ENCODE measurements at places on chromosomes 16 and 17.
A peak's percentile ranks its signal among the peaks of the same experiment; 100 is the strongest.

- no peak for DNase-seq
Measured at GRCh38 chr16:70753694-70754325, 47.1 kb downstream of the VAC14 start.

DNA sequence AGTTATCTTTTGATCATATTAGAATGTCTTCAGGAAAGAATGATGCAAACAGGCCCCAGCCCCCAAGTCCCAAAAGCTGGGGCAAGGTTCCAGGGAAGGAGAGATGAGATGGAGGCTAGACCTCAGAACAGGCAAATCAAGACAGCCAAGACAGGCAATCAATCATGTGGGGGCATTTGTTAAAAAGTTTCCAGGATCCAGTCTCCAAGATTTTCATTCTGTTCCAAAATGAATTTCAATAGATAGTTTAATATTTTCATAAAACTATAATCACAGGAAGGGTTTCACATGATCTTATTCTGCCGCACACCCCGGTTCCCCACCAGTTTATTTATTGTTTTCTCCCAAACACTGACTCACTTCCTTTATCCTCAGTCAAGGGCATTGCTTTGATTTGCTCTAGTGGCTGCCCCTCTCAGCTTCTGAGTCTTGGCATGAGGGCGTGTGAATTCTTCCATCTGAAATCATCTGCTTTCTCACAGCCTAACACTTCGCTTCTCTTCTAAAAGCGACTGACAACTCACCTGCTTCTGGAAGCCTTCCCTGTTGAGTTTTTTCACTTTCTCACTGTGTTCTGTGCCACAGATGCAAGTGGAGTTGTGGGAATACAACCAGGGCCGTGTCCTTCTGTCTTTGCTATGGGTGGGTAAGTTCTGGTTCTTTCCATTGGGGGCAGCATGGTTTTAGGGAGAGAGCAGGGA is 12.2 kb upstream of the TERF2 start:
- no peak for DNase-seq

DNA sequence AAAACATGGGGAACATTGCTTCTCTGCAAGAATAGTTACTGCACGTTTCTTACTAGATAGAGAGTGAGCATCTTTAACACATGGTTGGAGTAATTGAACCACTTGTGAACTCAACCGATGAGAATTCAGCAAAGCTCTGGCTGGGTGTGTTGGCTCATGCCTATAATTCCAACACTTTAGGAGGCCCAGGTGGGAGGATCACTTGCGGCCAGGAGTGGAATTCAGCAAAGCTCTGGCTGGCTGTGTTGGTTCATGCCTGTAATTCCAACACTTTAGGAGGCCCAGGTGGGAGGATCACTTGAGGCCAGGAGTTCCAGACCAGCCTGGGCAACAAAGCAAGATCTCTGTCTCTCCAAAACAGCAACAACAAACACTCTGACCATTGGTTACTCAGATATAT is 865.9 kb downstream of the KCNJ2 start:
- DNase-seq = no peak

DNA sequence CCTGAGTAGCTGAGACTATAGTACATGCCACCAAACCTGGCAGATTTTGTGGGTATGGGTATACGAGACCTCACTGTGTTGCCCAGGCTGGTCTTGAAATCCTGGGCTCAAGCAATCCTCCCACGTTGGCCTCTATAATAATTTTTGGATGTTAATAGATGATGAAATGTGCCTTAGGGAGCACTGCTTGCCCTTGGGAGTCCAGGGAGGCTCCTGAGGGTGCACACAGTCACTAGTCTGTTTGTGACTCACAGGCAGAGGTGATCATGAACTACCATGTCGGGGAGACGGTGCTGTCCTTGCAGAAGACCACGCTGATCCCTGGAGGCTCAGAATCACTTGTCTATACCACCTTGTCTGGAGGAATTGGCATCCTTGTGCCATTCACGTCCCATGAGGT is 46.1 kb downstream of the SF3B3 start:
- DNase-seq = no peak

GRCh38 chr17:73172252-73172651 is 7.4 kb downstream of the SSTR2 start:
- no peak for DNase-seq

DNA sequence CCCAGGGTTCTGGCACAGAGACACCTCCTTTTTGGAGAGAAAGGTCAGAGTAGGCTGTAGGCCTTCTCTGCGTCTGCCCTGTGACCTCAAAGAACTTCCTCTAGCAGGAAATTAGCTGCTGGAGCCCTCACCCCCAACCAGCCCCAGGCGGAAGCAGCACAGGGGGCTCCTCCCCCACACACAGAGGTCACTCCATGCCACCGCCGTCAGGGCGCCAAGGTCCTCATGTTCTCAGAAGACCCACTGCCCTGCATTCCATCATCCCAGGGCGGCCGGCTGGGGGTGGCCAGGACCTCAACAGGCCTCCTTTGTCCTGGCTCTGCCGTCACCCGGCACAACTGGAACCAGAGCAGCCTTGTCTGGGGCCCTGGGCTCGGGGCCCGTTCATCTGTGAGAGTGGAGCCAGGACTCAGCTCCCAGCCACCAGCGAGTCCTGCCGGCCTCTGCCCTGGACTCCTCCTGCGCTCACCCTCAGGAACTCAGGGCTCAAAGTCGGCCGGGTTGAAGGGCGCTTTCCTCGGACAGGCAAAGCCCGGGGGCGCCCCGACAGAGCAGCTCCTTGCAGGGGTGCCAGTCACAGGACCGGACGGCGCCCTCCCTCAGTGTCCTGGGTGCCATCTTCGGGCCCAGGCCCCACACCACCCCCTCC is 1.2 kb downstream of the TMC6 start:
- DNase-seq = no peak

GRCh38 chr17:37706446-37706845 is 38.4 kb downstream of the HNF1B start:
- DNase-seq = no peak

DNA sequence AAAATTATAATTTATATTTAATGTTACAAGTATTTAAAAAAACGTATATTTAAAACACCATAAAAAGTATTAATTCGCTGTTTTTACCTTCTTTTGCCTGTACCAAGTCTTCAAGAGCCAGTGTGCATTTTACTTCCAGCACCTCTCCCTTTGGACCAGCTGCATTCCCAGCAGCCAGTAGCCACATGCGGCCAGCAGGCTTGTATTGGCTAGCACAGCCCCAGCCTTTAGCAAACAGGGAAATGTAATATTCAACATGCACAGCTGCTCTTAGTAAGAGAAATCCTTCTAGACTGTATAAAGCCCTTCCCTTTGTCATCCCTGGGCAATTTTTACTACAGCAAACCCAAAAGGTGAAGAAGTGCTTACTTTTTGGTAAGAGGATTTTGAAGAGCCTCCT is 6.6 kb downstream of the DHODH start:
- DNase-seq = no peak

DNA sequence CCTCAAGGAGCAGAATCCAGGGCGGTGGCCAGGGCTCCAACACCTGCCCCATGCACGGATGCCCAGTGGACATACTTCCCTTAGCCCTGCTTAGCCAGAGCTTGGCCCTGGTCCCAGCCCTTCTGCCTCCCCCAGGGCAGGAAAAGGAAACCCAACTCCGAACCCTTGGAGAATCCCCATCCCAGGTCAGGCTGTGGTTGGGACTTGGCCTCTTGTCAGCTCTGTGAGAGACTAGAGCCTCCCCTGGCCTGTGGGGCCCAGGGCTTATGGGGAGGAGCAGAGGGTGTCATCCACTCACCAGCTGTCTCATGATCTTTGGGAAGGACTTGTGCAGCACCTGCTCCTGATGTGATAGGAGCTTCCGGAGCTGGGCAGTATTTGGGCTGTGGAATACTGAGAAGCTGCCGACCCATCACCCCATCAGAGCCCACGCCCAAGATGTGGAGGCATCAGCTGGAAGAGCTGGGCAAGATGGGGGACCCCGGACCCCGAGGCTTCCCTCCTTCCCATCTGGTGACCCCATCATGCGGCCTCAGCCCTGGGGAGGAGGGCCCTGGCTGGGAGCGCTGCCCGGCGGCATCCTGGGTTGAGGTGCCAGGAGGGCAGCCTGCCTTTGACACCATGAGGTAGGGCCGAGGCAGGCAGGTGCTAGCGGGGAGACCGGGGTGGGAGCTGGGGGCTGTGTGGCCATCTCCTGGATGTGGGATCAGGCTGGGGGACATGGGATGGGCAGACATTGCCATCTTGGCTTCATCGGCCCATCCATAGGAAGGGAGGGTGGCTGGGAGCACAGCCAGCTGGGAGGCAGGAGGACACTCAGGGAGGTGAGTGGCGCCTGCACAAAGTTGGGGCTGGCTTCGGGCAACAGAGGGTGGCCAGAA is 45.1 kb downstream of the TNFRSF13B start:
- DNase-seq = no peak

DNA sequence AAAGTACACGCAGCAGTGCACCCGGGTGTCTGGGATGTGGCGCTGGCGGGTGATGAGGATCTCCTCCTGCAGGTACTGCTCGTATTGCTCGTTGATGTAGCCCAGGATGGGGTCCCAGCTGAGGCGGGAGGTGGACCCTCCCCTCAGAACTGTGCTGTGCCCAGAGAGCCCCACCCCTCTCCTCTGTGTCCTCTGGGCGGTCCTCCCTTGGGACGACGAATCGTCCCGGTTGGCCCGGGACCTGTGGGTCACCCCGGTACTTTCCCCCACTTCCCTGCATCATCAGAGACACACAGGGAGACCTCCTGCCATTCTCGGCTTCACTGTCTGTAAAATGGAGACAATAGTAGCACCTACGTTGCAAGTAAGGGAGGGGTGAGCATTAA is 4.2 kb downstream of the SEPTIN12 start:
- no peak for DNase-seq

DNA sequence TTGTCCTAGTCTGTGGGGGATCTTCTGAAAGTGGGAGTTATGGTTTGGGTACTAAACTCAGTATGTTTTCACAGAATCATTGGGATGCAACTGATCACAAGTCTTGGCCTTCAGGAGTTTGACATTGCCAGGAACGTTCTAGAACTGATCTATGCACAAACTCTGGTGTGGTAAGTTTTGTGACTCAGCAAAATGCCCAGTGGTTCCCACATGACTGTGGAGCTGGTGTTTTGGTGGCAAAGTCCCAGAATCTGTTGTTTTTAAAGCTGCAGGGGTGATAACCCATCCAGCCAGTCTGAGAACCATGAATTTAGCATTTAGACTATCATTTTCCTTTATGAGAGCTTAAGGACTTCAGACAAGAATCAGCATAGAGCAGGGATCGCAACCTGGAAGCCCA is 40.6 kb downstream of the GDE1 start:
- no peak for DNase-seq

DNA sequence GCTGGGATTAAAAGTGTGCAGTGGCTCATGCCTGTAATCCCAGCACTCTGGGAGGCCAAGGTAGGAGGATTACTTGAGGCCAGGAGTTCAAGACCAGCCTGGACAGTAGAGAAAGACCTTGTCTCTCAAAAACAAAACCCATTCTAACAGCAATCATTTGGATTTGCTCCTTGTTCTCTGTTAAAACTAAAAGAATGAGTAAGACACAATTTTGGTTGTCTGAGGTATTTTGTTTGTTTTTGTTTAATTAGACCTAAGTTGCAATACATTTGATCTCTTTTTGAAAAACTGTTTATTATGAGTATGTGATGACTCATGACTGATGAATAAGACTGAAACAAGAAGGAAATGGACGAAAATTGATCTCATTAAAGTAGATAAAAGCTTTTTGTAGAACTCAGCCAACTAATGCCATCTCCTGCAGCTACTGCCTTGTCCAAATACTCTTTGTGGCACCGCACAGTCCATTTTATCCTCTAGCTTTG is 29.0 kb downstream of the GLG1 start:
- DNase-seq = no peak

DNA sequence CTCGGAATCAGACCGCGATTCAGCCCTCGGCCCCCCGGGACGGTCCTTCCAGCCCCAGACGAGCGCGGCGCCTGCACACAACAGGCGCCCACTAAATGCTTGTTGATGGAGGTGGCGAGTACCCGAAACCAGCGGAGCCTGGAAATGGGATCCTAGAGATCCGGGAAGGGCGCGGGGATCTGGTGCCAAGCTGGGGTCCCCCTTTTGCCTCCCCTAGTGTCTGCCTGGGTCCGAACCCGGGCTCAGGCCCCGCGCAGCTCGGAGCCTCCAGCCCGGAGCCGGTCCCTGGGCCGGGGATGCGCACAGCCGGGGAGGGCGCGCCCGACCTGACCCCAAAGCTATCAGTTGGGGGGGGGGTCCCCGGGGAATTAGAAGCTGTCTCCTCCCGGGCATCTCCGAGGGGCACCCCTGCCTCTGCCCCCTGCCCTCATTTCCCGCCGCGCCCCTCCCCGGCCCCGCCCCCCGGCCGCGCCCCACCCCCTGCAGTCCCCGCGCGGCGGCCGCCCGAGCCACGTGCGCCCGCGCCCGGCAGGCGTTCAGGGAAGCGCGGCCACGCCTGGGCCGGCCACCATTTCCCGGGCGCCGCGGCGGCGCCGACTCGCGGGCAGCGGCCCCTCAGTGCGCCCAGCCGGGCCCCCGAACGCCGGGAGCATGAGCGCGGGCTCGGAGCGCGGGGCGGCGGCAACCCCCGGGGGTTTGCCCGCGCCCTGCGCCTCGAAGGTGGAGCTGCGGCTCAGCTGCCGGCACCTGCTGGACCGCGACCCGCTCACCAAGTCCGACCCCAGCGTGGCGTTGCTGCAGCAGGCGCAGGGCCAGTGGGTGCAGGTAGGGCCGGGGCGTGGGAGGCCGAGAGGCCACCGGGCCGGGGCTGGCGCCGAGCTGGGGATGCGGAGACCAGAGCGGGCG is at the start of gene CPNE7:
TSS of gene CPNE7 (plus strand) at position 512 of the 906 bp plus-strand sequence. CDS start at position 652, 140 bp downstream.
- DNase-seq = peak; percentile 72

- DNase-seq = no peak
Measured at GRCh38 chr17:61955619-61956018, 27.8 kb upstream of the INTS2 start.

DNA sequence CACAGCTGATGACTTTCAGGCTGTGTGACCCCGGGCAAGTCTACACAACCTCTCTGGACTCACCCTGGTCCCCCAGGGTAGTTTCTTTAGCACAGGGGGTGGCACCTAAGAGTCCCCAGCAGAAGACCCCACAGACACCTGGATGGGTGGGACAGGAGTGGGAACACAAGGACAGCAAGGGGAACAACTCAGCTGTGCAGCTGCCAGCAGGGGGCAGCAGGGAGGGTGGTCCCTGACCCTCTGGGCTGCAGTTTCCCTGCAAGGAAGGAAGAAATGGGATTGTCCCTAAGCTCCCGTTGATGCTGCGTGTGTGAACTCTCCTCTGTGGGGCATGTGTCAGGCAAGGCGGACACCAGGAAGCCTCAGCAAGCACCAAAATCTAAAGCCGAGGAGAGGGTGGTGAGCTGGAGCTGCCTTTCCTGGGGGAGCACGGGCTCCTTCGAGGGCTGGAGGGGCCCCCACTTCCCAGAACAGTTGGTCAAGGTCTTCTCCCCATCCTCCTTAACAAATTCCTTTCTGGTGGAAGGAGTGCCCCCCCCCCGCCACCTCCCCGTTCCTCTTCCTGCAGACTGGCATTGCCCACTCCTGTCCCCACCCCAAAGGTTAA is 24.1 kb upstream of the CDH5 start:
- DNase-seq = peak; percentile 39

GRCh38 chr17:41625602-41626001 is 1.2 kb upstream of the KRT17 start:
- no peak for DNase-seq

DNA sequence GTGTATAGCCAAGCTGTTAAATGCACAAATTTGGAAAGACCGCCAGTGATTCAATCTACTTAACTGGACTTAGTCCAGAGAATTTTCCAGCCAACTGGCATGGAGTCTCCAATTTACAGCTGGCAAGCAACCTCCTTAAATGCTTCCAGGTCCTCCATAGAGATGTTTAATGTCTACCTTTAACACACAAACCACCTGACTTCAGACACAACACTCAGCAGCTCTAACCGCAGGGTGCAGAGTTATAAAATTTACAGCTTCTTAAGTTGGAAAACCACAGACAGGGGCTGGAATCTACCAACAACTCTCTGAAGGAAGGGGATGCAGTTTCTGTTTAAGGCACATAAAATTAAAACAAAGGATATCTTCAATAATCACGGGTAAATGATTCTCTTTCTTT is 106.9 kb downstream of the SYCE1L start:
- DNase-seq = no peak

All from H1 (cell line).